ENCODE measurements at places on chromosomes 16 and 17. TPM values are rescaled to one million over a fixed set of nuclear protein-coding genes. Genes with fewer than 3 reads are reported as not detected.

- H3K4me3 ChIP-seq, result no peak overlapping the region
- no peaks in the 10 kb centered on the region for H3K4me1 ChIP-seq
- no peaks in the 10 kb centered on the region for H3K27me3 ChIP-seq
These were observed 25.0 kb downstream of the WNT9B start for GRCh38 chr17:46876353-46876887.

Gene ZNF423
- polyA plus RNA-seq, result 1.8 TPM

DNA sequence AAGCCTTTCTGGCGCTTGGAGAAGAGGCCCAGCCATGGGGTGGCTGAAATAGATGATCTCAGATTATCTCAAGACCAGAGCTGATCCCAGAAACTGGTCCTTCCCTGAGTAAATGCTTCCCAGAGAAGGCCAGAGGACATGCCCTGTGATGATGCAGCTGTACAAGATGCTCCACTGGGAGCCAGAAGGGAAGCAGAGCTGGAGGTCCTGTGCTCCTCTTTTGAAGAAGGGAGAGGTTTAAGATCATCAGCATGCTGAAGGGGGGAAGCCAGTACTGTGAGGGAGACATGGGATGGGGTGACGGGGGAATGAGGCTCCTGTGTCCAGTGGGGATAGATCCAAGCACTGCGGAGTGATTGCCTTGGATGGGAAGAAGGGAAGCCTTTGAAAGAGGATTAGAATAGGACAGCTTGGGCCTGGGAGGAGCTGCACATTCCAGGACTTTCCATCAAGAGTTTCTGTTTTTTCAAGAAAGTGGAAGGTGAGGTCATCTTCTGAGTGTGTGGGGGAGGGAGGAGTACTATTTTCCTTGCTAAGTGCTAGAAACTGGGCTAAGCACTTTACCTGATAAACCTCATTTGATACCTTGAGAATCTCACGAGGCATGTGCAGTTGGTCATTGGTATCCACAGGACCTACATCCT, 16.4 kb upstream of the ALOX15B start:
- H3K4me1 ChIP-seq, result no peaks in the 10 kb centered on the region
- no peak for DNase-seq
- H3K27me3 ChIP-seq, result no peaks in the 10 kb centered on the region
- no peaks in the 10 kb centered on the region for H3K36me3 ChIP-seq

DNA sequence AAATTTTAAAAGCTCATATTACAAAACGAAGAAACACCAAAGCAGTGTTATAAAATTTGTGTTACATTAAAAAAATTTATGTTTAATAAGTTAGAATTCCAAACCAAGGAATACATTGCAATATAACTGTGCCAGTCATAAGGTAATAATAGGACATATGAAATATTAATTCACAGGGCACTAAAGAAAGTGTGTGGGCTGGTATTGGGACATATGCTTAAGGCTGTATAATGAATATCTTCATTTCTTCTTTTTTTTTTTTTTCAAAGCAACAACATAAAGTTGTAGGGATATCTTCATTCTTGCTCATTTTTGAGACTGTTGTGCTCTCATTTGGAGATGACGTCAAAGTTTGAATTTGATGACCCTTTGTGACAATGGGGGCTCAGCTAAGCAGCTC, 17.5 kb upstream of the FBXO47 start:
- DNase-seq, result no peak

- H3K27me3 ChIP-seq, result peaks cover 9% of the 10 kb centered on the region
- no peak overlapping the region for H3K4me3 ChIP-seq
- DNase-seq, result no peak
- no peak overlapping the region for H3K27ac ChIP-seq
- H3K4me1 ChIP-seq, result no peaks in the 10 kb centered on the region
- H3K36me3 ChIP-seq, result no peaks in the 10 kb centered on the region
These were observed 116.3 kb downstream of the SOX9 start for GRCh38 chr17:72236980-72237633.

Gene TP53TG3
- polyA plus RNA-seq, result not detected

Gene KRT12
- not detected for polyA plus RNA-seq

- DNase-seq, result no peak
- no peaks in the 10 kb centered on the region for H3K27me3 ChIP-seq
- H3K4me1 ChIP-seq, result no peaks in the 10 kb centered on the region
- H3K4me3 ChIP-seq, result no peak overlapping the region
These were observed 22.3 kb downstream of the AOC3 start for GRCh38 chr17:42873315-42873714.
